Femur (tissue), 1 donor: ENCODE measurements at places on chromosomes 7 and 10.

DNA sequence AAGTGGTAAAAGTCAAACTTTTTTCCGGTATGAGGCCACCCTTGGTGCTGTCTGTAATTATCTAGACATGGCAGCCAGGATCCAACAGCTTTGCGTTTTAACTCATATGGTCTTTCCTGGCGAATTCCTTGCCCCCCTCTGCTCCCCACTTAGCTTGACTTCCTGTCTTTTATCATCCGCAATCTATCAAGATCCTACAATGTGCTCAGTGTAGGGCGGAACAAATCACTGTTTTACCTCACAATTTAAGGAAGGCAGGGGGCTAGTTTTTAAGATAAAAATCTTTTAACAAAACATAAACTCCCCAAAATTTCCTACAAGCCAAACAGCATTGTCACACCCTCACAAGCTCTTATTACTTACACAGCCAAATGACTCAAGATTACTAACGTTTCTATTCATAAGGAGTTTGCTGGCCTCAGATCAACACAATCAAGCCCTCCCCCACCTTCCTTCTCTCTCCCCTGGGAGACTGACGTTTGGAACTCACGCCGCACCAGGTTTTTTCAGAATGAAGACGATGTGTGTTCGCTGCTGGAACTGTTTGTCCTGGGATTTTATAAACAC is 1.3 kb upstream of the CDK14 start:
- DNase-seq, result peak; percentile 29

DNA sequence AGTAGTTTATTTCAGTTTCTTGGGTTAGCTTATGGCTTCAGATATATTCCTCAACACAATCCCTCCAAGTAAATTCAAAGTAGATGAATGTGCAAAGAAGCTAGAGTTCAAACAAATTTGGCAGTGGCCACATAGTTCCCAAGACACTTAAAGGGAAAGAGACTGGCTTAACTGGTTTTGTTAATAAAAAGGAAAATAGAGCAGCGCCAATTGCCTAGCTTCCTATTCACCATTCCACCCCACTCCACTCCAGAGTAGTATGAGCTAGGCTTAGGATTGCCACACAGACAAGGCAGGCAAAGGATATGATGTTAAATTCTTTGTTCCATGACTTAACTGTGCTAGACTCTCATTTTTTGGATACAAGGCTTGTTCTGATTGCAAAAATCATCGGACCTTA is 2.0 kb downstream of the XRCC2 start:
- DNase-seq, result no peak

DNA sequence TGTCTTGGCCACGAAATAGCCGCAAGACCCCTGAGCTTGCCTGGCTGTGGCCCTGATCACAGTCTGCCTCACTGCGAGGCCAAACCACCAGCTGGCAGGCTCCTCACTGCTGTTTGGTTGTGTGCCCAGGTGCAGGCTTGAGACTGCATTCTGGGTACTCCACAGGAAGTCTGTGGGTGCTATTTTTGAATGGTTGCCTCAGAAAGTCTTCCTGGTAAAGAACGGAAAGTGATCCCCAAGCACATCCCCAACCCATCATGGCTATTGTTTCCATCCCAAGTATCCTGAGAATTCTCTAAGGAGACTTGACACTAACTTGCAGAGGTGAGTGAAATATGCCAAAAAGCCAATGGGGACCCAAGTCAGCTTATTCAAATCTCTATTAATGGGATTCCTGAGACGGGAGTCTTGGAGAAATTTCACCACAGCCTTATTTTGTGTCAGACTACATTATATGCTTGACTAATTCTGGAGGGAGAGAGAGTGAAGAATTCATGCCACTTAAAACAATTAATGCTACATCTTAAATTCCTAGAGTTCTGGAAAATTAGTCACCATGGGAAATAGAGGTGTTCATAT is 170.9 kb downstream of the RAMP3 start:
- DNase-seq, result peak; percentile 77

DNA sequence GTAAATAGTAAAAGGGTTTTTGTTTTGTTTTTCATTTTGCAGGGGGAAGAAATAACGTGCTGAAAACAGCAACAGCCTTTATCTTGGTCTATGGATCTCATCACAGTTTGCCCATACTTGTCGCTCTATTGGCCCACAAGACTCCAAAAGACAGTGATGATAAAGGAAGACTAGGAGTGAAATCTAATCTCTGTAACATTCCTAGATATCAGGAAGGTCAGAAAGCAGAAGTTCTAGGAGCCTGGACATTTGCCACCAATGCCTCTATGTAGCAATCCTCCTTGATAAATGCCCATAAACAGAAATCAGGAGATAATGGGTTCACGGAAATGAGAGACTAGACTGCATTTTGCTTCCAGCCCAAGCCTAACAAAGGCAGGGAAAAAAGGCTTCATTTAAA is 8.9 kb downstream of the CUBN start:
- no peak for DNase-seq

DNA sequence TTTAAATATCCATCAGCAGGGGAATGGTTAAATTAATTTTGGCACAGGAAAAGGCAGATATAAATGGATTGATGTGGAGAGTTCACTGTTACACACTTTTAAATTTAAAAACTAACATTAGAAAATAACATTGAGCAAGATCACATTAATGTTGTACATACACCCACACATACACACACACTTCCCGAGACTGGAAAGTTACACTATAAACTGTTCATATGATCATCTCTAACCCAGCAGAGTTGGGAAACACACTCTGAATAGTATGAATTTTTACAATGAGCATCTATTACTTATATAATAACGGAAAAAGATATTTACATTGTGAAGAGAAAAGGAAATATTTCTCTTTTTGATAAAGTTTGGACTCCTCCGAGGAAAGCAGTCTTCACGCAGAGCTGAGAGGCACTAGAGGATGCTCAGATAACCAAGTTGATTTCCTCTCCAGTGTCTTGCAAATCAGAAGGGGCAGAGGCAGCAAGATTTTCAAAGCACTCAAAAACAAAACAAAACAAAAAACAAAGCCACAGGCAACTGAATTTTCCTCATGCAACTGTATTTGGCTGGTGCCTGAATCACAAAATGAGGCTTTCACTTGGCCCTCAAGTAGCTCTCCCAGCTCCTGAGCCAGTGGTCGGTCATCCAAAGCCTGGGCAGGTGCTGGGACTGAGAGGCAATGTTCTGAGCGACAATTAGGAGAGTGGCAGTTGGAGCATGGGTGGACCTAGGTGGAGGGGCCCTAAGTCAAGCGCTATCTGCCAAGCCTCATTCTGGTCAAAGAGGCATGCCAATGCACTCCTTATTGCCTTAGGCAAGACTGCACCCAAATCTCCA is 10.5 kb upstream of the GATAD1 start:
- DNase-seq, result no peak
